Caco-2 (cell line): ENCODE measurements at places on chromosomes 16 and 17.

- no peak for DNase-seq
Observed at GRCh38 chr16:88863426-88863825, 3.0 kb downstream of the PABPN1L start.

DNA sequence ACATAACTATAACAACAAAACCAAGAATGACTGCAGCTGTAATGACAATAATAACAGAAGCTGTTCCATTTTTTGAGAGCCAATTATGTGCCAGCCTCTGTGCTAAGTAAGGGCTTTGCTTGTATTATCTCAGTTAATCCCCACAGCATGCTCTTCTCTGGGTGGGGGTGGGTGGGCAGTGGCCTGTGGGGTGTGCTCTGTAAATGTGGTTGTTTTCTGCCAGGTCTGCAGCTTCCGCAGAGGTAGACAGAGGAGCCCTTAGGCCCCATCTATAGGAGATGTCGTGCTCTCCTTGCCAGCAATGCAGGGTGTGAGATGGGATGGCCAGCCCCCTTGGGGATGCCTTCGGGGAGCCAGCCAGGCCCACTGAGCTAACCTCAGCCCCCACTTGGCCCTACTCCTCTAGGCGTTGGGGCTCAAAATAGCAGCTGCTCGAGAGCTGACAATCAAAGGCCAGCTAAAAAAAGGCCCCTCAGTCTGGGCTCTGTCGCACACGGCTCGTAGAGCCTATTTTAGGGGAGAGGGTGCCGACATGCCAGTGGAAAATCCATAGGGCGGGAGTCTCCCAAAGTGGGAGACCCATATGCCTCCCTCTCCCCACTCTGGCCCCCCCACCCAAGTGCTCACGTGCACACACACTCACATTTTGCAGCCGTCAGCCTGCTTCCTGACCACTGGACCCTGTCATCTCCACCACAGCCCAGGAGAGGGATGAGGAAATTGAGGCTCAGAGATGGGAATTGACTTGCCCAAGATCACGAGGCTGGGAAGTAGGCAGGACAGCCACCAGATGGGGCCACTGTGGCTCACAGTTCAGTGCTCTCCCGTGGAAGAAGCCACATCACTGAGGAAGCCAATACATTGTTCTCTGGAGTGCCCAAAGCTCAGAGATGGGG is 15.8 kb downstream of the CDH16 start:
- DNase-seq = no peak

- no peak for DNase-seq
Observed at GRCh38 chr16:50575743-50576142, 27.5 kb downstream of the NKD1 start.

DNA sequence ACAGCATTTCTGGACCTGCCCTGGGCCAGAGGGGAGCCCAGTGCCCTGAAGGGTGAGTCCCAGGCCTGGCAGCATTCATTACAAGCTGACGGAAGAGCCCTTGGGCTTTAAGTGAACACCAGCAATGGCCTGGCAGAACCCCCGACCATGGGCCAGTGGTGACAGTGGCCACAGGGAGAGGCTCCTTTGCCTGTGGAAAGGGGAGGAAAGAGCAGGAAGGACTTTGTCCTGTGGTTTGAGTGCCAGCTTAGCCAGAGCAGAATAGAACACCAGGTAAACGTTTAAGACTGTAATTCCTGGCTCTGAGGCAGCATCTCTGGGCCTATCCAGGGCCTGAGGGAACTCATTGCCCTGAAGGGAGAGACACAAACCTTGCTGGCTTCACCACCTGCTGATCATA is 34.3 kb upstream of the ATP2C2 start:
- no peak for DNase-seq

GRCh38 chr17:55281649-55282378 is 17.1 kb downstream of the HLF start:
- no peak for DNase-seq

DNA sequence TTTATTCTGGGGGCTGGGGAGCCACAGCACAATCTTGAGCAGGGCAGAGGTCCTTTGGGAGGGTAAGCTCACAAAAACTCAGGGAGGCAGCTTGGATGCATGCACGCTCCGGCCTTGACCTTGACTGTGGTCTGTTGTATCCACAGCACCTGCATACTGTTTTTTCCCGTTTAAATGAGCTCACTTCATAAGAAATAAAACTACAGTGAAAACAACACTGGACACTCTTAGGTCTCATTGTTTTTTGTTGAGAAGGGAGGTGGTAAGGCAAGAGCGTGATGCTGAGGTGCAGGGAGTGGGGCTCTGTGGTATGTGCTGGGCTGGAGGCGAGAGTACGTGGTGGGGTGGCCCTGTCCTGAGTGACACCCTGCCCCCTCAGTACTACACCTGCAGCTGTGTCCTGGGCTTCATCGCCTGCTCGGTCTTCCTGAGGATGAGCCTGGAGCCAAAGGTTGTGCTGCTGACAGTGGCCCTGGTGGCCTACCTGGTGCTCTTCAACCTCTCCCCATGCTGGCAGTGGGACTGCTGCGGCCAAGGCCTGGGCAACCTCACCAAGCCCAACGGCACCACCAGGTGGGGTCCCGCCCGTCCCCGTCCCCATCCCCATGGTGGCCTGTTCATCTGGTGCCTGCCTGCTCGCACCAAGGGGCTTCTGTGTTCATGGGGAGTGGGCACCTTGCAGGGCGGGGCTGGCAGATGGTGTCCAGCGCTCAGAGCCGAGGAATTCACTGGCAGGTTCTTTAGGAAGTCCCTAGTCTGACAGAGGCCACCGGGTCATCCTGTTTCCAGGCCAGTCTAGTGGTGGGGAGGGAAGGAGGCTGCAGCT is 44.2 kb downstream of the ADCY7 start:
- DNase-seq = peak; percentile 42

DNA sequence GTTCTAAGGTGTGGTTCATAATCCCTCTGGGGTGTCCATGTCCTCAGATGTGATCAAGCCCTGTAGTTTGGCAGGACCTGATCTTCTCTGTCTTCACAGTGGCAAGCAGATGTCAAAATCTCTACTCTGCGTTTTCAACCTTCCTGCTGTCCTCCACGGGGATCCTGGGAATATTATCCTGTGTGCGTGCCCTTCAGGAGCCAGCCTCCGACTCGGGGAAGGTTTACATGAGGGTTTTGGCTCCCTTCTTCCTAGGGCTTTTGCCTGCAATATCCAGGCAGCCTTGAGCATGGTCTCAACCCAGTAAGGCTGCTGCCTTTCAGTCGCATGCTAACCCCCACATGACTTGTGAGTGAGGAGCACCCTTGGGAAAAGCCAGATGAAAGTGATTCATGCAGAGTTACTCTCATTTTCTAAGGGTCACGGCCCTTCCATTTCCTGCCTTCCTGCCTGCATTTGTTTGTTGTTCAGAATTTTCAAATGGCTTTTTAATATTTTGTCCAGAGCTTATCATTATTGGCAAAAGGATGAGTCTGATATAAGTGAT is 202.2 kb upstream of the CHMP6 start:
- peak; percentile 12 for DNase-seq

GRCh38 chr17:36592716-36593321 is 1.1 kb downstream of the DHRS11 start:
- DNase-seq = peak; percentile 68

DNA sequence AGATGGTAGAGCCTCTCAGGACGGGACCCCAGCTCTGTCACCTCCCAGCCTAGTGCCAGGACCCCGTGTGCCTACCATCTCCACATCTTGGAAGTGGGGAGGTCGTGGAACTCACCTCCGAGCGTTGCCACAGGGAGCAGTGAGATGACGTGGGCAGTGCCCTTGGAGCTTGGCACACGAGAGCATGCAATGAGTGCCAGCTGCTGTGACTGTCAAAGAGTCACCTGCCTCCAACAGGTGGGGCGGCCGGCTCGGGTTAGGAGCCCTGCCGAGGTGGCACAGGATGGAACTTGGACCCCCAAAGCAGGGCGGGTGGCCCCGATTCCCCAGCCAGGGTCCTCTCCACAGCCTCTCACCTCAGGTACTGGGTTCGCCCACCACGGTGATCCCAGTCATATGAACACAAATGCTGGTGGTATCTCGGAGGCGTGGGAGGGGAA is 5.5 kb downstream of the VPS4A start:
- no peak for DNase-seq

- no peak for DNase-seq
Observed at GRCh38 chr17:37797206-37797605, 52.3 kb upstream of the HNF1B start.

GRCh38 chr17:83084621-83085056 is 5.2 kb downstream of the METRNL start:
- no peak for DNase-seq

- no peak for DNase-seq
Observed at GRCh38 chr16:31130336-31130891, 5.1 kb downstream of the PRSS8 start.

GRCh38 chr16:85395207-85395912 is 217.8 kb upstream of the GSE1 start:
- DNase-seq = no peak

GRCh38 chr17:45828582-45829133 is 16.0 kb upstream of the SPPL2C start:
- no peak for DNase-seq

GRCh38 chr17:74137416-74137815 is 66.1 kb upstream of the RPL38 start:
- no peak for DNase-seq

- no peak for DNase-seq
Observed at GRCh38 chr17:63542942-63543821, 7.1 kb upstream of the DCAF7 start.

DNA sequence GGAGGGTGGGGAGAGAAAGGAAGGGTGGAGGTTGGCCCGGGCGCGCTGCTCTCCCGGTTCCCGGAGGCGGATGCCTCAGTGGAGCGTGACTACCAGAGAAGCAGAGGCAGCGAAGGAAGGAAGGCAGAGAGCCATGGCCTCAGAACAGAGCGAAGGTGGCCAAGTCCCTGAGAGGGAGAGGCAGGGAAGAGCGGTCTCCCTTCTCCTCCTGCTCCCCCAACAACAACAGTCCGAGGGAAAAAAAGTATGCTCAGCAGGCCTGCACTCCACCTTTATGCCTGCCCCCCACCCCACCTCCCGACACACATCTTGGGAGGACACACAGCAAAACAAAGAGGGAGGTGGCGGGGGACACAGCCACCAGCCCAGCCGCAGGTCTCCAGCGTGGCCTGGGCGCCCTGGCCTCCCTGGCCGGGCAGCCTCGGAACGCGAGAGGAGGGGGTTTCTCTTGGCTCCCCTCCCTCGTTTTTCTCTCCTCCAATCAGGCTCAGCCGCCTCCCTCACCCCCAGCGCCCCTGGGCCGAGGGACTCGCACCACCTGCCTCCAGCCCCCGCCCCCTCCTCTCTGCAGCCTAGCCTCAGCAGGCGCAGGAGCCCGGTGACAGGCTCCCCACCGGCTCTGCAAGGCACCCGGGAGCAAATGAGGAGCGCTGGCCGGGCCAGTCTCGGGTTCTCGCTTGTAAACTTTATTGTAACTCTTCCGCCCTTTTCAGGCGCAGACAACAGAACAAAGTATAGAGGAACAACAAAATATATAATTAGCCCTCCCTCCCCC is 1.1 kb upstream of the HOXB7 start:
- DNase-seq = peak; percentile 88

DNA sequence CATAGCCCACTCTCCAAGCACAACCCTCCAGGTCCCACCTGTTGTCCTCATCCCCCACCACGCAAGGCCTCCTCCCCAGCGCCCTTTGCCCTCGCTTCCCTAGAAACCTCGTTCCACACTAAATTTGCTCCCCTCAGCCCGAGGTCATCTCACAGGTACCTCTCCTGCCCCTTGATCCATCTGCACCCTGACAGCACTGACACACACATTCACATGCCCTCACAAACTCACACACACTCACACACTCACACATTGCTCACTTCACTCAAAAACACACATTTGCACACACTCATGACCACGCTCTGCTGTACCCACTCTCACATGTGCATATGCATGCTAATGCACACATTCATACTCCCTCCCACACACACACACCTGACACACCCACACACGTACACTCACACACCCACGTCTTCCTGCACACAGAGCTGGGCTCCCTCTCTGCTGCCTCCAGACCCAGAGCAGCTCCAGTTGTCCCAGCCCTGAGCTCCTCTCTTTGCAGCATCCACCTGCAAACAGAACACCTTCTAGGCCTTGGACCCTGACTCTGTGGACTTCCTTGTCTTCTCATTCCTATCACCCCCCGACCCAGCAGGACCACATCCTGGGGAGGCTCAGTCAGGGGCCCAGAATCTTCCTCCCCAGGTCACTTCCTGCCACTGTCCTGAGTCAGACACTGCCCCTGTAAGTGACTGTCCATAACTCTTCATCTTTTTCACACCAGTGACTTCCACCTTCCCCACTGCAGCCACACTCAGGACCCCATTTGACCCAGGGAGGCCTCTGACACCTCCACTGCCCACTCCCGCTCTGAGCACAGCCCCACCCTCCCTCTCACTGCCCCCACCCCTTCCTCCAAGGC is 4.9 kb downstream of the ASGR2 start:
- no peak for DNase-seq

GRCh38 chr16:627454-628239 is 3.1 kb upstream of the WFIKKN1 start:
- DNase-seq = no peak

DNA sequence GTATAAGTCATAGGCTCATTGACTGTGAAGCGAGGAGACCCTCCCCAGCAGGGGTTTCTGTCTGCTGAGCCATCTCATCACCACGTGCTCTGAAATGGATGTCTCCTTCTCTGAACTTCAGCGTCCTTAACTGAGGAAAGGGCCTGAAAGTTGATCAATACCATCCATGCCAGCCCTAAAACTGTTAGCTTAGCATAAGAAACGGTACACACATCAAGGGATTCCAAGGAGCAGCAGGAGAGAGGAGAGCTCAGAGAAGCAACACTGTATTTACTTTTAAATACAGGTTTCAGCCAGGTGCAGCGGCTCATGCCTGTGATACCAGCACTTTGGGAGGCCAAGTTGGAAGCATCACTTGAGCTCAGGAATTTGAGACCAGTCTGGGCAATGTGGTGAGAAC is 248.9 kb upstream of the TNRC6C start:
- DNase-seq = no peak

GRCh38 chr17:56314026-56314425 is 160.8 kb downstream of the ANKFN1 start:
- DNase-seq = no peak

- DNase-seq = no peak
Observed at GRCh38 chr17:46039592-46040186, 40.6 kb downstream of the STH start.

DNA sequence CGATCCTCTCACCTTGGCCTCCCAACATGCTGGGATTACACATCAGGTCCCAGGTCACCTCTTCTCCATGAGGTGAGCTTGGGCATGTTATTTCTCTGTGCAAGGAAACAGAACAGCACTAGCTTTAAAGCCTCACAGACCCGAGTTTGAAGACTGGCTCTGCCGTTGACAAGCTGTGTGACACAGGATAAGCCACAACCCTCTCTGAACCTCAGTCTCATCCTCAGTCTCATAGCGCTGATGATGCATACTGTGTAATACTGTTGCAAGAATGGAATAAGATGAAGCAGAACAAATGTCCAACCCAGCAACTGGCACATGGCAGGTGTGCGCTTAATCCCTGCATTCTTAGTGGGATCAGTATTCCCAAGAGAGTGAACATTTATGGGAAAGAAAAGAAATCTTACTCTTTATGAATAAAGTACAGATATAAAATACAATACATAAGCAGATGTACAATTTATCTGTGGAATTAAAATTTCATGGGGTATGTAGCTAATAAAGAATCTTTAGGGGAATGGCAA is 43.5 kb downstream of the ABAT start:
- DNase-seq = no peak

GRCh38 chr17:57523926-57524632 is 221.0 kb downstream of the CCDC182 start:
- DNase-seq = no peak

GRCh38 chr16:66439051-66439730 is 12.1 kb downstream of the BEAN1 start:
- DNase-seq = no peak

GRCh38 chr16:24071666-24072360 is 184.3 kb upstream of the CACNG3 start:
- no peak for DNase-seq
